ENCODE measurements at places on chromosomes 1 and 21.

DNA sequence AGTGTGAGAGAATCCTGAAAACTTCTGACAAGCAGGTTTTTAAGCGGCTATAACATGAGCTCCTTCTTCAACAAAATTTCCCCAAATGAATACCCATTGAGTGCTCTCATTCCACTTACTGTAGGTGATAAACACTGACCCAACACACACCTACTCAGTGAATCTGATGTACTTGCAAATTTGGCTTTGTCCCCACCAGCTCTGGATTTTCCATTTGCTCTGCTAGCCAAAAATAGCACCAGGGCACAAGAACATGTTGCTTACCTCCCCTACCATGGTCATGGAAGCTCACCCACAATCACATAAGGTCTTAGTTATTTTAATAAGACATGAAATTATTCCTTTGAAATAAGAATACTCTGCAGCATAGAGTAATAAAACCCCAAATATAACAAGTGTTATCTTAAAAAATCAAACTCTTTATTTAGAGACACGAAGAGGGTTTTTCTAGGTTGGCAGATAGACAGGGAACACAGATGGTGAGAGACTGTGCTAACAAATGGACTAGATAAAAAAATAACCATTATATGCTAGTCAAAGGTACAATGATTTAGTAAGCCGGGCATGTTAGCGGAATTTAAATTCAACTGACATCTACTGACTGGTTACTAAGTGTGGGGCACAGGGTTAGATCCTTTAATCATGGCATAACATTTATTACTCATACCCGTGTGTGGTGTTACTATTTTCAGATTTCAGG, 291.9 kb downstream of the KCNH1 start:
- DNase-seq: no peak

- no peak for DNase-seq
These were observed 4.4 kb upstream of the HNRNPU start for GRCh38 chr1:244868484-244869363.

DNA sequence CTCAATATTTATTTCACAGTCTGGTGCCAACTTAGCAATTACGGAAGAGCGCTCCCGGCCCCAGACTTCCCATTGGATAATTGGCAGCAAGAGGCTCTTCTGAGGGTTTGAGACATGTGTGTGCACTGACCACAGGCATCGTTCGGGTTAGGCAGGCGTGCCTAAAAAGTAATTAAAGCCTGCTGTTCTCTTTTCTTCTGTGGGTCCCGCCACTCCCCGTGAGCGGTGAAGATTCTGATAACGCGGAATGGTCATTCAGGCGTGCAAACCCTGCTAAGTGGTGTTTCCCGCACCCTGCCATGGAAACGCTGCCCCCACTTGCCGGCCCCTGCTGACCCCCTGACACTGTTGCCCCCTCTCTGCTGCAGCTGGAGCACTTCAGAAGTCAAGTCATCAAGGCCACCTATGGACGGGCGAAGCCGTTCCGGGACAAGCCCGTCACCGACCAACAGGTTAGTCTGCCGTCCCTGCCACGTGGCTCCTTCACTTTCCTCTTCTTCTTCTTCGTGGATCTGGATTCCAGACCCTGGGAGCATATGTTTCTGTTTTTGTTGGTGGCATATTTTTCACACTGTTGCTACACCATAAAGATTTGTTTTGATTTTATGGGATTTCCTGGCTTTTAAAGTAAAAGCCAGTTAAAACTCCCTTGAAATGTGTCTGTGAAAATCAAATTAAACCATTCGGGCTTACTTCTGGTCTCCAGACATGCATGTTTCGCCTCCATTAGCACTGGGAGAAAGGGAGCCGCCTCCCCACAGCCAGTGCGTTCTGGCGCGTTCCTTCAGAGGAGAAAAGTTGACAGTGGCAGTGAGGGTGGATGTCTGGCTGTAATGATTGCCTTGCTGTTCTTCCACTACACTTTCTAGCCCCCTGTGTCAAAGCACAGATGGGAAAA, 79.9 kb downstream of the FHAD1 start:
- DNase-seq: no peak

DNA sequence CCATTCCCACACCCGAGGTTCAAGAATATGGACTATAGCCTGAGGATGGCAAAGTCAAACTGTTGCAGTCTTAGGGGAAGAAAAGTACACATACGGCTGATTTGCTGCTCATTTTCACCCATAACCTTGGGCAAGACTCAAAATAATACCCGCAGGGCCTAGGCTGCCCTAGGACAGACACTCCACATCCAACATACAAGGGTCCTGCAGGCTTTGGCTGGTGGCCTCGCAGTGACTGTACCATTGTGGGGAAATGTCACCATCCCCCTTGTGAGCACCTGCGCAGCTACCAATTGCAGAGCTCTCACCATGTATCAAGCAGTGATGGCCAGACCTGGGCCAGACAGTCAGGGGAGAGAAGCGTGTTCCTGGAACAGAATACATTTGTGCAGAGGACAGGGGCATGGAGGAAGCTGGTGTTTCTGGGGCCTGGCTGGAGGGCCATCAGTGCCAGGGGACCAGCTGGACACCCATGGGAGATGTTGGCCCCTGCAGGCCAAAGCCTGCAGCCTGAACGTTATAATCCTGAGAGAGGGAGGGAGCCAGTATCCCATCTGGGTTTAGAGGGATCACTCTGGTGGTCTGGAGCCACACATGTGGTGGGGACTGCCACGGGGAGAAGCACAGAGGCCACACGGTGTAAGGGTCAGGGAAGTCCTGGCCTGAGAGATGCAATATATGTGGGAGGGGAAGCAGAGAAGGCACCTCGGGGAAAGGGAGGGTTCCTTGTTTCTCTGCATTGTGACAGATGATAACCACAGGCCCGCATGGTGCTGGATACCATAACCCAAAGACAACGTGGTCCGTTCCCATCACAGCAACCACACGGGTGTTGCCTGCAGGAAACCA, 101.2 kb downstream of the GLIS1 start:
- no peak for DNase-seq

DNA sequence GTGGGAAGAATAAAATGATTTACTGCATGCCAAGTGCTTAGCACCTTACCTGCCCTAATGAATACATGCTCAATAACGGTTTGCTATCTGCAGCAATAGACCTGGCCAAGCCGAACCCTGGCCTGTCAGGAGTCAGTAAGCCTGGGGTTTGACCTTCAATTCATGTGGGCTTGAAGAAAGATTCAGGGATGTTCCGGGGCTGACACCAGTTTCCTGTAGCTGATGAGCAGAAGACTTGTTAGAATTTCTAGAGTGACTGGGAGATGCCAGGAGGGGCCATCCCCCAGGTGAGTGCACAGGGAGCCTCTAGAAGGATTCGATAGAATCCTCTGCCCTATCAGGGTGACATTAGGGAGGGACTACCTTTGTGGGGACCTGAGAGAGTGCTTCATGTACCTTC, 210.9 kb downstream of the HIVEP3 start:
- no peak for DNase-seq

DNA sequence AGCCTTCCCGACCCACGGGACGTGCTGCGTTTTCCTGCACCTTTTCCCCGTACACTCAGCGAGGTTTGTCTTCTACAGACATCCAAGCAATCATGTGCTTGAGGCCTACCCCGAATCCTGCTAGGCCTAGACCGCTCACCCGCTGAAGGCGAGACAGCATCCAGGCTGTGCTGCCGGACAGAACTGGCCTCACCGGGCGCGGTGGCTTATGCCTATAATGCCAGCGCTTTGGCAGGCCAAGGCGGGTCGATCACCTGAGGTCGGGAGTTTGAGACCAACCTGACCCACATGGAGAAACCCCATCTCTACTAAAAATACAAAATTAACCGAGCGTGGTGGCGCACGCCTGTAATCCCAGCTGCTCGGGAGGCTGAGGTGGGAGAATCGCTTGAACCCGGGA, 54.1 kb downstream of the ECE1 start:
- no peak for DNase-seq

DNA sequence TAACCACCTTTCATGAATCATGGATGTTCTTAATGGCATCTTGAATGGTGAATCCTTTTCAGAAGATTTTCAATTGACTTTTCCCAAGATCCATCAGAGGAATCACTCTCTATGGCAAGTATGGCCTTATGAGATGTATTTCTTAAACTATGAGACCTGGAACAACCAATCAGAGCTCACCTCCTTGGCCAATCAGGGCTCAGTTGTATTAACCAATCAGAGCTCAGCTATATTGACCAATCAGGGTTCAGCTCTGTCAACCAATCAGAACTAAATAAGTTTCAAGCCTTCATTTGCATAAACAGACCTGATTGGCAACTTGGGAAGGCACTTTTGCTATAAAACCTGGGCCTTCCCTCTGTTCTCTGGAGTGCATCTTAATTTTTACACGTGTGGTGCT, 13.6 kb upstream of the FAM3B start:
- no peak for DNase-seq

DNA sequence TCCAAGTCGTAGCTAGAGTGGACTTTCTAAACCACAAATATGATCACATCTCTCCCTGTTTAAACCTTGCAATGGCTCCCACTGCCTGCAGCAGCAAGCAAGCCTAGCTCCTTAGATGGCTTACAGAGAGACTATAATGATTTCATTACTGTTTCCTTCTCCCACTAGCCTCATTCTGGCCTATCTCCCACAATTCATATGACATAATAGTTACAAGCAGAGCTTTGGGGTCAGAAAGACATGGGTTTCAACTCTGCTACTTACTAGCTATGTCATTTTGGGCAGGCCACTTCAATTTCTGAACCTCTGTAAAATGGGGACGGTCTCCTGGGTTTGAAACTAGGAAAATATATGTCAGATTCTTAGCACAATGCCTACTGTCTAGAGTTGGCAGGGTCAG, 143.3 kb downstream of the TRABD2B start:
- no peak for DNase-seq

Measured in NCI-H526 (cell line).